ENCODE measurements at places on chromosomes 12 and 14. TPM values are rescaled to one million over a fixed set of nuclear protein-coding genes. Genes with fewer than 3 reads are reported as not detected.

The KRT6C gene
- total RNA-seq: not detected

The MYH6 gene
- not detected for total RNA-seq

The EGLN3 gene
- total RNA-seq: 3.1 TPM

DNA sequence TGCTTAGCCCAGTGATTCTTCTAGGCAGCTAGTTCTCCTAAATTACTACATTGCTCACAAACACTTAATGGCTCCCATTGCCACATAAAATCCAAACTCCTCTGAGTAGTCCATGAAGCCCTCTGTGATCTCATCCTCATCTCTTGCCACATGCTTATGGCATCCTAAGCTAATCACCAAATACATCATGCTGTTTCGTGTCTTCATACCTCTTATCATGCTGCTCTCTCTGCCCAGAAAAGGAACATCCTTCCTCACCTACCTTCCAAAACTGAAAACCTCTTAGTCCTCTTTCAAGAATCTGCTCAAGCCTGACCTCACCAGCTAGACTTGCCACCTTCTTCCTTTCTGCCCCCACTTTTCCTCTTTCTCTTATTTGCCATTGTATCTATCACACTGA is 108.5 kb downstream of the DUSP6 start:
- DNase-seq: no peak

DNA sequence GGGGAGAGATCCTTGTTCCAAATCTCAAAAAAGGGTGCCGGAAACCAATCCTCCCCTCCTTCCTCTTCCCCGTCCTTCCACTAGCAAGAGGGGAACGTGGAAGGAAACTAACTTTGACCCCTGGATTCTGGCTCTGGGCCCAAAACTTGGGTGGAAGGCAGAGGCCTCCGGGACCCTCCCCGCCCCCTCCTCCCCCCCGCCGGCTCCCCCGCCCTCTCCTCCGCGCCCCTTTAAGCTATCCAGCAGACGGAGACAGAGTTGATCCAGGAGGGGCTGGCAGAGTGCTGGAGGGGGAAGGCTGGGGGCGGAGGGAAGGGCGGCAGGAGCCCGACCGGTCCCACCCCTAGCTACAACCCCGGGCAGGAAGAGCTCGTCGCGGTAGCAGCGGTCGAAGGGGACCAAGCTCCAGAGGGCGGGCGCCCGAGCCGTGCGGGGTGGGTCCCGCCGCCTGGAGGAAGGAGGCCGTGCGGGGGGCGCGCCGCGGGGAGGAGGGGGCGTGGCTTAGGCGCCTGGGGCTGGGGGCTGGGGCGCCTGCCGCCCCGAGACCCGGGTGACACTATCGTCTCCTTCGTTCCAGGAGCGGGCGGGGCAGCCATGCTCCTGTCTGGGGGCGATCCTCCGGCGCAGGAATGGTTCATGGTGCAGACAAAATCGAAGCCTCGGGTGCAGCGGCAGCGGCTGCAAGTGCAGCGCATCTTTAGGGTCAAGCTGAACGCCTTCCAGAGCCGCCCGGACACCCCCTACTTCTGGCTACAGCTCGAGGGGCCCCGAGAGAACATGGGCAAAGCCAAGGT is at the start of gene NYNRIN:
NYNRIN (plus strand) TSS at position 351 of the 794 bp plus-strand sequence; CDS start at position 595, 244 bp downstream.
- DNase-seq: no peak

DNA sequence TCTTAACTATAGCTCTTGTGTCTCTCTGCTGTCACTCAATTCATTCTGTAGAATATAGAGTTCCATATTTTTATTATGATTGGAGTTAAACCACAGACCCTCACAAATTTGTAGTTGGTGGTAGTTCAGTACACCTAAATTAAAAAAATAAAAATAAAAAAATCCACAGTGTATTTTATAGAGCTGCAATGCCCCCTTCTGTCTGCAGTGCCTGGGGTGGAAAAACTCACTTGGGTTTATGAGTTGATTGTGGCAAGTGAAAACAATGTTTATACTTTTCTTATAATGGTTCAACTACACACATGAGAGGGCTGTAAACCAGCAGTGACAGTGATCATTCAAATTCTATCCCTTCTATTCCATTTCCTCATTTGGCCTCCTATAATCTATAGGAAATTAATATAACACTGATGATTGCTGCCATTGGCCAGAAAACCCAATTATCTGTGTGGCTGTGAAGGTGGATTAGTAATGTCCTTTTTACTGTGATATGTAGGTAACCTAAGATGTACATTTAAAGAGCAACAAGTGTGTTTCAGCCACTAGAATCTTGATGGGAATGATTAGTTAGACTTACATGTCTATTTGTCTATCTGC is 166.9 kb upstream of the LRIG3 start:
- peak; percentile 52 for DNase-seq

- no peak for DNase-seq
Observed at GRCh38 chr14:96178461-96179321, 25.9 kb upstream of the BDKRB2 start.

DNA sequence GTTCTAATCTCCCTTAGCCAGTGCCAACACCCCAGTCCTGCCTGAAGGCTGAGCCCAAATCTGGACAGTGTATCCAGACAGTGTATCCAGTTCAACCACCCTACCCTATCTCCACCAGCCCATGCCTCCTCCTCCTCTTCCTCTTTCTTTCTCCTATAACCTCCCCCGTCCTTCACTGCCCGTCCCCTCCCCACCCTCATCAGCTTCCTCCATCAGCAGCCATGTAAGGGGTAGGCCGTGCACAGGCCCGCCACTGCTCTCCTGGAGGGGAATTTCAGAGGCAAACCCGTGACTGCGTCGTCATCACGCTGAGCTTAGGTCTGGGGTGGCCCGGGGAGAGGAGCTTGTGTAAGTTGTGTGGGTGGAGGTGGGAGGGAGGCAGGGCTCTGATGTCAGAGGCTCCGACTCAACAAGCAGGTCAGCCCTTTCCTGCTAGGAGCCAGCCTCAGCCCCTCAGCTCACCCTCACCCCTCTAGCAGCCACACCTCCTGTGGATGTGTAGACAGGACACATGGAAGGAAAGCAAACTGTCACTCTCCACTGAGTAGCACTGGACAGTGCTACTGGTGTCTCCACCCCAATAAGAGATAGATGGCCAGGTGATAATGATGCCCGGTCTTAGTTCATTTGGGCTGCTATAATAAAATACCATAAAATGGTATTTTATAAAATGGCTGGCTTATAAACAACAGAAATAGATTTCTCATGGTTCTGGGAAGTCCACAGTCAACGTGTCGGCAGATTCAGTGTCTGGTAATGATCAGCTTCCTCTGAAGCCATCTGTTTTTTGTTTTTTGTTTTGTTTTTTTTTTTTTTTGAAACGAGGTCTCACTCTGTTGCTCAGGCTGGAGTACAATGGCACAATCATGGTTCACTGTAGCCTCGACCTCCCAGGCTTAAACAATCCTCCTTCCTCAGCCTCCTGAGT is 50.5 kb downstream of the IRF2BPL start:
- no peak for DNase-seq

GRCh38 chr12:97552410-97553121 is 90.0 kb downstream of the RMST start:
- DNase-seq: no peak
